ENCODE measurements at places on chromosomes 3 and 15.

DNA sequence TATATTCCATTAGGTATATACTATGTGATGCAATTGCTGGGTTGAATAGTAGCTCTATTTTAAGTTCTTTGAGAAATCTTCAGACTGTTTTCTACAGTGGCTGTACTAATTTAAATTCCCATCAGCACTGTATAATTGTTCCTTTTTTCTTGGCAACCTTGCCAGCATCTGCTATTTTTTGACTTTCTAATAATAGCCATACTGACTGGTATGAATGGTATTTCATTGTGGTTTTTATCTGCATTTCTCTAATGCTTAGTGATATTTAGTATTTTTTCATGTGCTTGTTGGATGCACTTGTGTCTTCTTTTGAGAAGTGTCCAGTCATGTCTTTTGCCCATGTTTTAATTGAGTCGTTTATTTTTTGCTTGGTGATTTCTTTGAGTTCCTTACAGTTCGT, 145.1 kb upstream of the PLSCR5 start:
- no peak for DNase-seq

DNA sequence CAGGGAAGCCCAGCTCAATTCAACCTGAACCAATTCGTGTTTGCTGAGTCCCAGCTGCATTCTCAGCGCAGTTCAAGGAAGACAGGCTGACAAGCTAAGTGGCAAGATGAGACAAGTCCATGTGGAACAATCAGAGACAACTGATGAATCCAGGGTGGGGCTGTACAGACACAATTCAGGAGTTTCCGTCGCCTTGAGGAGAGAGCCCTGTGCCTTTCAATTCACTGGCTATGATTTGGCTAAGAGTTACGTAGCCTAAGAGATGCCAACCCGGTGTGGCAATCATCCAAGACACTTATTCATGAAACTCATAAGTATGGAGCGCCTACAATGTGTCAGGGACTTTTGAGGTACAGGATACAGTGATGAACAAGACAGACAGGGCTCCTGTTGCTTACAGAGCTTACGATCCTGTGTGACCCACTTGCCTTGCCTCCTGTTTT, 15.5 kb upstream of the ZBED2 start:
- DNase-seq: no peak

GRCh38 chr3:36381311-36381956, 1.1 kb downstream of the STAC start:
- DNase-seq: no peak

GRCh38 chr3:155572085-155572484, 172.8 kb downstream of the PLCH1 start:
- DNase-seq: no peak

DNA sequence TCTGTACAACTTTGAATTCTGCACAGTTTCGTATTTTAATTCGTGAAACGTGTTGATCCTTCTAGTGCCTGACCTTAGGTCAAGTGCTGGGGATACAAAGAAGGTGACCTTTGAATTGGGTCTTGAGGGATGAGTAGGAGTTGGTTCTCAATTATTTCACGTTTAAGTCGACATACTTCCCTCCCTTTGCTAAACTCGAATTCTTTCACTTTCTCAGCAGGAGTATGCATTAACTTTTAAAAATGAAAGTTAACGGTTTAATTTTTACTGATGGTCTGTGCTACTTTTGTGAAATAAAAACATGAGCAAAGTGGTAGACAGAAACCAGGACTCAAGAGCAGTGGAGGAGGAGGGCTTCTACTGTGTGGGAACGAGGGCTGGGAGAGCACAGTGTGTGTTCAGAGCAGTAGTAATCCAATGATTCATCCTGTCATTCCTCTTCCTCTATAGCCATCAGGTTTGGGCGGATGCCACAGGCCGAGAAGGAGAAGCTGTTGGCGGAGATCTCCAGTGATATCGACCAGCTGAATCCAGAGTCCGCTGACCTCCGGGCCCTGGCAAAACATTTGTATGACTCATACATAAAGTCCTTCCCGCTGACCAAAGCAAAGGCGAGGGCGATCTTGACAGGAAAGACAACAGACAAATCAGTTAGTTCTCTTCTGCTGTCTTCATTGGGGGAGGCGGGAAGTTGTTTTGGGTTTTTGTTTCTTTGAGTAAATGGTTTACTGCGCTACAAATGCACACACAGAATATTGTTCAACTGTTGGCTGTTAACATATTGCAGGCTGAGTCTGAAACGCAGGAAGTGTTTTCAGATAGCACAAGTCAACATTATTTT, 78.6 kb upstream of the TSEN2 start:
- DNase-seq: peak; percentile 90

- no peak for DNase-seq
These were observed 54.8 kb downstream of the SMAD3 start for GRCh38 chr15:67120009-67120838.

DNA sequence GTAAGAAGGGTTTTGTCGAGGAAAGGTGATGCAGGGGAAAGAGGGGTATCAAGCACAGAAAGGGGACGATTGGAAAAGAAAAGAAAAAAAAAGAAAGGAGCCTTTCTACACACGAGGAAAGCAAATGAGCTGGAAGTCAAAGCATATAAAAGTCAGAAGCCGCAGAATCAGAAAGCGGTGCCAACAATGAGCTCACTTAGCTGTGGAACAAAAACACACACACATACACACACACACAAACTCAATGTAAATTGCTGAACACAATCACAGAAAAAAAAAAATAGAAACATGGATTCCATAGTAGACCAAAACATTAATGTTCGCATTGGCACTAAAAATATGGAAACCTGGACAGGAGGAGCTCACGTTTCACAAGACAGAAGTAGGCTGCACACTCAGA, 63.4 kb upstream of the FEZF2 start:
- DNase-seq: no peak

DNA sequence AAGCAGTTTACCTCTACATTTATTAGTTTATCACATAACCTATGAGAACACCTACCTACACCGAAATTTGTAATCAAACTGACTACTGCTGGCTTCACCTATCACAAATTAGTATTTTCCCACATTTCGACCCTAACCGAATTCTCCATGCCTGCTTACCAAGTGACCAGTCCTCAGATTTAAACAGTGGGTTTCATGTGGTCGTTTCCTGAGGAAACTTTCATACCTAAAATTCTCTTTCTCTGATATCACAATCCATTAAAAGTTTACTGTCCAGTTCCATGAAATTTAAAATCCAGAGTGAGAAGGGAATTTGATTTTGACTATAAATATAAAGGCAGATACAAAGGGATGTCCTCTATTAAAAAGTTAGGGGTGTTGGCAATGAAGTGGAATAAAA, 1.9 kb downstream of the PLOD2 start:
- no peak for DNase-seq

DNA sequence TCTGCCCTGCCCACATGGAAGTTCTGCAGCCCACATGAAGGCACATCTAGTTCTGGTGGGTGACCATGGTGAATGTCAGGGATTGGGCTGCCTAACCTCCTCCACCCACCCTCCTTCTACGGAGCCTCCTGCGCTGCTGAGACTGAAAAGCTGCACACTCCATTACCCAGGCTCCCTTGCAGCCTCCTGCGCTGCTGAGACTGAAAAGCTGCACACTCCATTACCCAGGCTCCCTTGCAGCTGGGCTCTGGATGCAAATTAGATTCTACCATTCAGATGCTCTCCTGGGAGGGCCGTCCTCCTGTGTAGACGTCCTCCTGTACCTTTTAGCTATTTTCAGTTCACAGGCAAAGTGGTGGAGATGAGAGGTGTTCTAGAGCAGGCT, 32.1 kb downstream of the POMGNT2 start:
- DNase-seq: no peak

DNA sequence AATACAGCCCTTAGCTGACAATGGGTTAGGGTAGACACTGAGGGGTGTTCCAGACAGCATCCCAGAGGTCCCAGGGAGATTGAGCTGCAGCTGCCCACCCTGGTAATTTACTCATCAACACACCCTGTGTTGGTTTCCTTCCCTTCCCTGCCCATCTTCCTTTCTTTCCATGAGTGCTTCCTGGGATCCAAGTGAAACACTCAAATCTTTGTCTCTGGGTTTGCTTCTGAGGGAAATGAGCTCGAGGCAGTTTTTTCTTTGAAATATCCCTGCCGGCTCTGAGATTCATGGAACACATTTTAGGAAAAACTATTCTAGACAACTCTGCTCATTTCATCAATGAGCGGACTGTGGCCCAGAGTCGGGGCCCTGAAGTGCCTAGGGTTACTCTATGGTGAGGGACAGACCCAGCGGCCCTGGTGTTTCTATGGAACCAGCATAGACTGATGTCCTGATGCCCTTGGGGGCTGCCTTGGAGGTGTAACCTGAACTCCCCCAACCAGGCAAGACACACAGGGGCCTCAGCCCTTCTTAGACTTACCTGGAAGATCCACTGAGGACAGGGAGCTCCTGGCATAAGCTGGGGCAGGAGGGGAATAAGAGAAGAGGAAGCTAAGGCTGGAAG, 14.9 kb upstream of the CSRNP1 start:
- DNase-seq: no peak

DNA sequence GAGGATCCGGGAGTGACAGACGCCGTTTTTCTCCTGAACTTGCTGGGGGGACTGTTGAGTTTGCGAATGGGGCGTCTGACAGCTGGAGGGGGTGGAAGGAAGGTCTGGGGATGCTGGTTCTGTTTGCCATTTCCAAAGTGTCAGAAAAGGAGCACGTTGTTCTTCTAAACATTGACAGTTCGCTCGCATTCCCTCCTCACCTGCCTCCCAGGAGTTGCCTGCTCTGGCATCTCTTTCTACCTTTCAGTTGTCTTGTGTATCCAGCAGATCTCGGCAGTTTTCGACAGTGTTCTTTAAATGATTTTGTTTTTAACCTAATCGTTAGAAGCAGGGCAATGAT, 829 bp downstream of the SELENOT start:
- no peak for DNase-seq

DNA sequence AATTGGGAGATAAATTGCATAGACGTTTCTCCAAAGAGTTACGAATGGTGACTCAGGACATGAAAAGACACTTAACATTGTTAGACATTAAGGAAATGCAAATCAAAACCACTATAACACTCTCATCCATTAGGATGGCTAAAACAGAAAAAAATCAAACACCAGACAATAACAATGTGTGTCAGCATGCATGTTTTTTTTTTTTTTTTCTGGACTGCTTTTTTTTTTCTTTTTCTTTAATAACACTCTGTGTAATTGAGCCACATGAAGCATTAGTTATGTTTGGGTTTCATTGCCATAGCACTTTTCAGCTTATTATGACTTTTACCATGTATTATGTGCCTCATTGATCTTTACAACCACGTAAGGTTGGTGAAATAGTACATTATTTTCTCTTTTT, 95.0 kb downstream of the NFKBIZ start:
- no peak for DNase-seq

- DNase-seq: no peak
These were observed 22.0 kb upstream of the MUC20 start for GRCh38 chr3:195698647-195699387.

GRCh38 chr3:168398371-168399025, 302.8 kb upstream of the GOLIM4 start:
- DNase-seq: no peak

DNA sequence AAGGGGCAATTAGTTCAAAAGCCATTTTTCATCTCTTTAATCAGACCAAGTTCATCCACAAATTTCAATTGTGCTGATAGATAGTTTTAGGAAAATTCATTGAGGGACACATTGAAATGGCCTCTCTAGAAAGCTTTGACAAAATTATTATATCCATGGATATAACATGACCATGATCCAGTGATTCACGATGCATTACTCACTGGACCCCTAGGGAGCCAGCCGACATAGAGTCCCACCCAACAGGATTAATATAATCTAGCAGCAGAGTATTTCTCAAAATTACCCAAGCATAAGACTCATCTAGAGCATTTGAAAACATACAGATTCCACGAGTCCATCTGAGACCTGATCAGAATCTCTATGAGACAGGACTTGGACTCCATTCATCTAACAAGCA, 100.3 kb downstream of the FRMD5 start:
- DNase-seq: no peak

DNA sequence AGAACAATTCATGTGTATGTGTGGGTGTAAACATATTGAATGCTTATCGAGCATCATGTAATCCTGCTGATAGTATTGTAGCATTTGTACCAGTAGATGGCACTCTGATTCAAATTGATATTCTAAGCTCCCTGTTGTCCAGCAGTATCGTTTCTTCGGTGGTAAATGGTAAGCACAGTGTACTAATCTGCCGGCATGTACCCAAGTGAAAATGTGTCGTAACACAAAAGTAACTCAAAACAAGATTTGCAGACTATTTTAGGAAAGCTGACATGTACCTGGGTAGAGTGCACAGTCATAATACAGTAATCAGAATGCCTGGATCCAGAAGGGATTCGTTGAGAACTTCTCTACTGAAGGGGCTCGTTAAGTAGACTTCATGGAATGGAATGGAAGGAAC, 31.7 kb upstream of the MNS1 start:
- DNase-seq: no peak

DNA sequence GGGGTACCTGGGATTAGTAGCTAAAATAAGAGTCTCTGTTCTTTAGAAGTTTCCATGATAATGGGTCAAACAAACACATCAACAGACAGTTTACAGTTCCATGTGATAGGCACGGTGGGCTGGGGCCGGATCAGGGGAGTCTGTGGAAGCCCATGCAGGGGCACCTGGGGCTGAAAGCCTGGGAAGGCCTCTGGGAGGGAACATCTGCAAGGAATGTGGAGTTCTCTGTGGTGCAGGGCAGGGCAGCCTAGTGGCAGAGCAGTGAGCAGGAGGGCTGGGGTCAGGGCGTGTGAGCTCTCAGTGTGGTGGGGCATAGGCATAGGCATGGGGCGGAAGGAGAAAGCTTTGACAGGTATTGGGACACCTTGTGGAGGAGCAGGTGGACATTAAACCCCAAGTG, 207.7 kb upstream of the TRIM42 start:
- DNase-seq: no peak

DNA sequence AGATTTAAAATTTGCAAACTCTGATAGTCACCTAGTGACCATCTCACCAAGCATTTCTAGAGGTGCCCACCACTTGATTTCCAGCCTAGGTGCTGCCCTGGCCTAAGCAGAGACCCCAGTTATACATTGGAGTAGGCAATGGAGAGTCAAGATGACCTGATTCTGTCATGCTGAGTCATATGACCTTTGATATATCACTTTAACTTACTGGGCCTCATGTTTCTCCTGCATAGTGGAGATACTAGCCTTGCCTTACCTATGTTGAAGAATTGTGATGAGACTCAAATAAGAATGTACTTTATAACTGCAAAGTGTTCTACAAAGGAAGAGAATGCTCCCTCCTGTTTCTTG, 75.5 kb upstream of the XCR1 start:
- no peak for DNase-seq

DNA sequence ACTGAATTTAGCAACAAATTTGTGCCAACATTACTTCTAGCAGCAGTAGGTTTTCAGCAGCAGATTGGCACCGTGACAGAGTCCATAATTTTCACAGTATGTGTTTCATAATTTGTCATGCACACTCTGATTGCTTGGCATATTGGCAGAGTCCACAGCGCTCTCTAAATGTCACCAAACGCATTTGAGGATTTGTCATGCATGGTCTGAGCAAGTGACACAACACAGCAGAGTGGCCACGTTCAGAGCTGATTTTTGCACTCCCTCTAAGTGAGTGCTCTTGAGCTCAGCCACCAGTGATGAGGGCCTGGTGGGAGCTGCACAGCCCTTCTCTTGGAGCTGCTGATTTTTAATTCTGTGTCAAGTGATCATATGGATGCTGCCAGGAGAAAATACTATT, 1270.8 kb downstream of the ROBO1 start:
- DNase-seq: peak; percentile 46

- no peak for DNase-seq
These were observed 15.2 kb upstream of the CAMP start for GRCh38 chr3:48208076-48208475.

- DNase-seq: no peak
These were observed 6.3 kb downstream of the CSK start for GRCh38 chr15:74788042-74788682.

- no peak for DNase-seq
These were observed 109.3 kb upstream of the MME start for GRCh38 chr3:154970797-154971196.

Measured in adrenal gland (tissue), 19 donors.